Calu3 (cell line): ENCODE measurements at places on chromosomes 2 and 18. TPM values are rescaled to one million over a fixed set of nuclear protein-coding genes. Genes with fewer than 3 reads are reported as not detected.

The SCN2A gene
- total RNA-seq, result 0.07 and 0.19 TPM in 2 replicates

The CHRND gene
- total RNA-seq, result not detected in 2 replicates

DNA sequence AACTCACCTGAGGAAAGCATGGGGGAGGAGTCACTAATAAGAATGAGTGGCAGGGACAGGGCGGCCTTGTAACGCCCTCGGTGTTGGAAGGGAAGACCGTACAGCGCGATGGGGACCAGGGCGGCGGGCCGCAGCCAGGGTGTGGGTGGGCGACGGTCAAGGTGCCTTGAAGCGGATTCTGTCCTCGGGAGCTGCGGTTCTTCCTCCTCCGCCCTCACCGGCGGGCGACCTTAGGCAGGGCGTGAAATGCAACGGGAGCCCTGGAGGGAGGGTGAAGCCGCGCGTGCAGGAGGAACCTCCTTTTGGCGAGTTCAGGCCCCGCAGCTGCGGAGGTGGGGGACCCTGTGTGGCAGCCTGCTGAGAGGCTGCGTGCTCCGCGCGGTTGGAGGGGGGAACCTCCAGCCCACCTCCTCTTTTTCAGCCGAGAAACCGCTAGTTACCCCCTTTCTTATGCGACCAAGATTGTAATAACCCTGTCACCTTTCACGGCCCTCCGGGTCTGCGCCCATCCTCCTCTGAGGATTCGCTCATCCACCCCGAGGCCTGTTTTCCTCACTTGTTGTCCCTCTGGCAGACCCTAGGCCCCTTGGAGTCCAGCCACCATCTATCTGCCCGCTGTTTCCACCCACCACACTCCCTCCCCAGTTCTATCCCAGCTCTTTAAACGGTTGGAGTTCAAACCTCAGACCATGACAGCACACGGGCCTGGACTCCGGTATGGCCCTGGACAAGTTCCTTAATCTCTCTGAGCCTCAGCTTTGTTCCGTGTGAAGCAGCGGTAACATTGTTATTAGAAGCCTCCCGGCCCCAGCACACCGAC lies 823 bp upstream of the RNU2-63P start:
- H3K4me1 ChIP-seq, result peaks cover 32% of the 10 kb centered on the region
- DNase-seq, result no peak
- peaks cover 21% of the 10 kb centered on the region for H3K36me3 ChIP-seq
- H3K27ac ChIP-seq, result peak overlapping the region; percentile 100
- H3K27me3 ChIP-seq, result no peaks in the 10 kb centered on the region

- no peak overlapping the region for H3K27ac ChIP-seq
- H3K36me3 ChIP-seq, result peaks cover 5% of the 10 kb centered on the region
- H3K4me3 ChIP-seq, result no peak overlapping the region
- no peak for DNase-seq
Observed at GRCh38 chr18:9482790-9483189, 7.5 kb downstream of the RALBP1 start.

GRCh38 chr2:237511433-237511832 lies 24.4 kb downstream of the MLPH start:
- H3K4me3 ChIP-seq, result no peak overlapping the region
- H3K4me1 ChIP-seq, result peaks cover 20% of the 10 kb centered on the region
- DNase-seq, result no peak
- no peak overlapping the region for H3K27ac ChIP-seq
- H3K36me3 ChIP-seq, result peaks cover 10% of the 10 kb centered on the region

DNA sequence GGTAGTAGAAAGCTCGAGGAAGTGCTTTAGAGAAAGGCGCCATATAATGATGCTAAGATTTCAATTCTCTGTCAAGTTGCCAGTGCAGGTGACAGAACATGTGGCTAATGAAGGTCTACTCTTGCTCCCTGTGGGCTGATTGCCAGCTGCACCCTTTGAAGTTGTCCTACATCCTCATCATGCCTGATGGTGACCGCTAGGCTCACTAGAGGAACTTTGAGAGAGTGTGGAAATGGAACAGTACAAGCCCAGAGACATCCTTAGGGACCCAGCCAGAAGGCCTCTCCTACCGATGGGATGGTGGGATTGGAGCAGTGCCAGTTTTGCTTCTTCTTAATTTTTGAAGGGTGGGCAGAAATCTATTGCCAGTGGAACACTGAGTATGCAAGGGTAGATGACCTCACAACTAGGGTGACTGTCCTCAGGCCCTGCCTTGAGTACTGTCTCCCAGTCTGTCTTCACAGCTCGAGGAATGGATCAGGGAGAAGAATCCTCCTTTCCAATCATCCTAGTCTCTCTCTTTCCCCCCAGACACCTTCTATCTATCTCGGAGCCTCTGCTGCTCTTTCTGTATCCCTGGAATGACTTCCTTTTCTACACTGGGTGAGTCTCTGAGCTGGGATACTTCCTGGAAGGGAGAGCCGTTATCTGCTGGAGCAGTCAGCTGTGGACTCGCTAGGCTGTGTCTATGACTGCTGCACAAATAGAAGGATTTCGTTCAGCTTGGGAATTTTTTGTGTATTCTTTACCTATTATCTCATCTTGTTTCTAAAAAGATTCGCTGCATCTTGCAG lies 33.5 kb downstream of the LGALSL start:
- no peaks in the 10 kb centered on the region for H3K36me3 ChIP-seq
- H3K27ac ChIP-seq, result no peak overlapping the region
- H3K4me3 ChIP-seq, result no peak overlapping the region
- DNase-seq, result no peak
- no peaks in the 10 kb centered on the region for H3K4me1 ChIP-seq

DNA sequence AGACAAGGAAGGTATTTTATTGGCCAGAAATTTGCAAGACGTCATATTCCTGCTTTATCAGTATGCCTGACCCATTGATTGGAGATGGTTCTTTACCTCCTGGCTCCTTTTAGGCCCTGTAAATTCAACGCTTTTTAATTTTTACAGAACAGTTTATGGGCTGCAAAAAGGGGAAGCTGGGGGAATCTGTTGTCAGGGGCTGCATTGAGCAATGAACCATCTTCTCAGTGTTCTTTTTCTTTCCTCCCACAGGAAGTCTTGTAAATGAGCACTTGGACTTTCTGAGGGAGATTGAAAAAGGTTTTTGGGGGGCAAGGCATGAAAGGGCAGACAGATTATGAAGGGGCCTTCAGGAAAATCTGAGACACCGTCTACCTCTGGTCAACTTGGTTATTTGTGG lies 503.6 kb upstream of the TNP1 start:
- peaks cover 9% of the 10 kb centered on the region for H3K4me1 ChIP-seq
- H3K27me3 ChIP-seq, result no peaks in the 10 kb centered on the region
- H3K27ac ChIP-seq, result no peak overlapping the region
- no peaks in the 10 kb centered on the region for H3K36me3 ChIP-seq

- peaks cover 49% of the 10 kb centered on the region for H3K4me1 ChIP-seq
- no peak for DNase-seq
- no peak overlapping the region for H3K27ac ChIP-seq
Observed at GRCh38 chr2:159125858-159126257, 157.4 kb downstream of the TANC1 start.

GRCh38 chr18:12458771-12459170 lies 51.0 kb downstream of the PRELID3A start:
- no peaks in the 10 kb centered on the region for H3K4me1 ChIP-seq
- peaks cover 72% of the 10 kb centered on the region for H3K36me3 ChIP-seq
- H3K27ac ChIP-seq, result no peak overlapping the region
- H3K4me3 ChIP-seq, result no peak overlapping the region

DNA sequence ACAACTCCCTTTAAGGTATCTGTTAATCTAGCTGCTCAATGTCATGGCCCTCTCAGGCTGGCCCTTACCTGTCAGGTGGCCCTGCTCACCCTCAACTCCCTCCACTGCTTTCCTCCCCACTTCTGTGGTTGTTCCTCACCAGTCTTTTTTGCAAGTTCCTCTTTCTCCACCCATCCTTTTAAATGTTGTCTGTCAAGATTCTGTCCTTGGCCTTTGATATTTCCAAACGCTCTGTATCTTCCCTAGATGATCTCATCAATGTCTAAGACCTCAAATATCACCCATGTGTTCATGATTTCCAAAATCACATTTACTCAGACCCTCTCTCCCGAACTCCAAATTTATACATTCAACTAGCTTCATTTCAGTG lies 3.5 kb downstream of the PTPN2 start:
- peaks cover 27% of the 10 kb centered on the region for H3K36me3 ChIP-seq
- no peak overlapping the region for H3K27ac ChIP-seq
- no peak overlapping the region for H3K4me3 ChIP-seq
- peaks cover 64% of the 10 kb centered on the region for H3K4me1 ChIP-seq
- H3K27me3 ChIP-seq, result no peaks in the 10 kb centered on the region

DNA sequence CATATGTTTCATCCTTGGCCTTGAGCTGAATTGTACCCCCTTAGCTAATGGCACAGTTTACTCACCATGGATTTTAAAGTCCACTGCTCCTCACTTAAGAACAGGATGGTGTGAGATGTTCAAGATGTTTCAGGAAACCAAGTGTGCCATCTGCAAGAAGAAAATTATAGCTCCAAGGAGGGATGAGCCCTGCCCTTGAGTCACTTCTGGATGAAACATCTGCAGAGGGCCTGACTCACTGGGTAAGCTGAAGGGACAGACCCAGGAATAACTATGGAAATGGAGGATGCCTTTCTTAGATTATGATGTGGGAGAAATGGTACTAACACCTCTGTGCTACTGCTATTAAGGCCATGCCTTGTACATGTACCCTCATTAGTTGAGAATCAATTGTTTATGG lies 6.4 kb downstream of the MARS2 start:
- H3K4me3 ChIP-seq, result no peak overlapping the region
- no peak overlapping the region for H3K27ac ChIP-seq
- peaks cover 10% of the 10 kb centered on the region for H3K36me3 ChIP-seq
- no peak for DNase-seq
- no peaks in the 10 kb centered on the region for H3K27me3 ChIP-seq

The AMER3 gene
- total RNA-seq, result not detected in 2 replicates

The CD207 gene
- total RNA-seq, result not detected in 2 replicates

DNA sequence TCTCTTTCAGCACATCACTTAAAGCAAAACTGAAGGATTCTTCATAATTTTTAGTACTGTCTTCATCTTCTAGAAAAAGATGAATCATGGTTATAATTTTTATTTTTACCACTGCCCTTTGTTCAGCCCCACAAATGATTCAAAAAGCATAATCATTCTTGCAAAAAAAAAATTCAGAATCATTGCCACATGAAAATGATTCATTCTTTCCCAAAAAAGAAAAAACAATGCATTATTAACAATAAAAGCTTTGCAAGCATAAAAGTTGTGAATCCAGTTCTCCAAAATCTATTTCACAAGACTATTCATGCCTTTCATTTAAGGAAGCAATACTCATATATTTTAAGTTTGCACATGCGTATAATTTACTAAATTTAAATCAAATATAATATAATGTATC lies 204.8 kb downstream of the RBM43 start:
- no peak overlapping the region for H3K27ac ChIP-seq
- H3K36me3 ChIP-seq, result no peaks in the 10 kb centered on the region
- H3K4me1 ChIP-seq, result peaks cover under 1% of the 10 kb centered on the region
- no peak overlapping the region for H3K4me3 ChIP-seq

DNA sequence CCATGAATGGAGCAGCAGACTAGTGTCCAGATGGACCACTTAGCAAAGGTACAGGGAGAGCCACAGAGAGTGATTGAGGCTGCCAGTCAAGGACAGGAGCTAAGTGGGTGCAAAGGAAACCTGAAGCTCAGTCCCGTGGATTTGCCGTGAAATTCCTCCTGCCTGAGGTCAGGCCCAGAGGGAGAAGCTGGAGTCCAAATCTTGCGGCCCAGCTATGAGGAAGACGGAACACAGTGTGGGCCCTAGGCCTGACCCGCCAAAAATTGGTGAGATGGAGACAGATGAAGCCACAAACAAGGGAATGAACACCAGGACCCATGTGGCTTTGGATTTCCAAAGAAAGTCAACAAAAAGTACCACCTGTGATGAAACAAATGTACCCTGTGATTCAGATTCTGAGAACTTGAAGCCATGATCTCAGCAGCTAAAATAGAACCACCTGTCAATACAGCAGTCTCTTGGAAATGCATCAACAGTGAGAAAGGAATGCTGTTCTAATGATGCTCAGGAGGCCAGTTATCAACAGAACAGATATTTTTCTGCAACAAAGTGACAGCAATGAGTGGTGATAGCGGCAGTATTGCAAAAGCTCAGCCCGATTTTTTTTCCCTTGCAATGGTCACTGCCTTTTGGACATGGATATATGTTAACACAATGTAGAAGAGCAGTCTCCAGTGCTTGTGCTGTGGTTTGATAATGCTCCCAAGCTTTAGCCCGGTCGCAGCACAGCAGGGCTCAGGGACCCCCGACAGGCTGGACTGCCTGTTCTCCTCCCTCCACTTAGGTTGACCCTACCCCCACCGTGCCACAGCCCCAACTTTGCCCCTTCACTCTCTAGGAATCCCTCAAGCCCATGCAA lies 10.7 kb downstream of the COL6A3 start:
- no peak for DNase-seq
- no peak overlapping the region for H3K4me3 ChIP-seq
- no peak overlapping the region for H3K27ac ChIP-seq
- H3K36me3 ChIP-seq, result no peaks in the 10 kb centered on the region
- no peaks in the 10 kb centered on the region for H3K4me1 ChIP-seq

DNA sequence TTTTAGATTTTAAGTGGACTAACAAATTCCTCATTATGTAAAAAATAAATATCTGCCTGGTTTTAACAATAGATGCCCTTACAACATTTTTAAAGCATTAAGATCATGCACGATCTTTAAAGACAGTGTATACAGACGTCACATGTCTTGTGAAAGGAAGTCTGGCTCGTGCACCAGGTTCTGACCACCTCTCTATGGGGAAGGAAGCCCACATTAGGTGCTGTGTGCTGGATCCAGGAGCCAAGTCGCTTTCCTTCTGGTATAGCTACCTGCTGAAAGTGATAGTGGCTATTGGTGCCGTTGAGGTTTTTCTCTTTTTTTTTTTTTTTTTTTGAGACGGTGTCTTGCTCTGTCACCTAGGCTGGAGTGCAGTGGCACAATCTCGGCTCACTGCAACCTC lies 116.5 kb downstream of the NCK2 start:
- no peak for DNase-seq
- no peak overlapping the region for H3K27ac ChIP-seq
- peaks cover 8% of the 10 kb centered on the region for H3K36me3 ChIP-seq
- no peak overlapping the region for H3K4me3 ChIP-seq
- no peaks in the 10 kb centered on the region for H3K27me3 ChIP-seq

DNA sequence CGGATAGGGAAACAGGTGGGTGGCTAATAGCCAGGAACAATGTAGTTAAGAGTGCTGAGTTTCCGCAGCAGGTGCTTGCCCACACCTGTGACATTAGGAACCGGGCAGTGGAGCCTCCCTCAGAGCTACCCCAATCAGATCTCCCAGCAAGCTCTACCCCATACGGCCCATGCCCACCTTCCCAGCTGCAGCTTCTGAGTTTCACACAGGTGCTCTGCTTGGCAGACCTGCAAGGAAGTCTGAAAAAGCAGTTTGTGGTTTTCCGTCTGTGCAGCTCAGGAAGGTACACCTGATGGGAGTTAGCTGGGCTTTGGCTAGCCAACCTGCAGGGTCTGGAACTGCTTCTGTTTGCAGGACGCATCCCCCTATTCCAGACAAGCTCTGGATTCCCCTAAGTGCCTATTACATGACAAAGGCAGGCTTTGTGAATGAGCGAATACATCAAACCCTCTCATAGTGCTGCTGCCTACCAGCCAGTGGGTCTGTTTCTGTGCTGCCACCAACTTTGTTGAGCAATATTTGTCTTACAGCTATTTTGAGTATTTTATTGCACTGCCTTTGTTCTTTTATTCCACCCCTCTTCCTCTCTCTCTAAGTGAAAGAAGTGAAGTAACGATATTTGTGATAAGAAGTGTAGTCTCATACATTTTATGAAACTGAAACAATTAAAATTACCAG lies 24.7 kb upstream of the CEP68 start:
- no peak overlapping the region for H3K27ac ChIP-seq
- H3K4me3 ChIP-seq, result no peak overlapping the region
- H3K27me3 ChIP-seq, result no peaks in the 10 kb centered on the region
- peaks cover 8% of the 10 kb centered on the region for H3K4me1 ChIP-seq
- DNase-seq, result peak; percentile 2
- H3K36me3 ChIP-seq, result no peaks in the 10 kb centered on the region

- H3K4me1 ChIP-seq, result no peaks in the 10 kb centered on the region
- H3K27ac ChIP-seq, result no peak overlapping the region
- no peak for DNase-seq
- peaks cover 54% of the 10 kb centered on the region for H3K27me3 ChIP-seq
- no peak overlapping the region for H3K4me3 ChIP-seq
Observed at GRCh38 chr2:71906357-71906973, 241.2 kb downstream of the CYP26B1 start.
